Effector CD8-positive, alpha-beta T cell (primary cell): ENCODE measurements at places on chromosomes 4 and X.

DNA sequence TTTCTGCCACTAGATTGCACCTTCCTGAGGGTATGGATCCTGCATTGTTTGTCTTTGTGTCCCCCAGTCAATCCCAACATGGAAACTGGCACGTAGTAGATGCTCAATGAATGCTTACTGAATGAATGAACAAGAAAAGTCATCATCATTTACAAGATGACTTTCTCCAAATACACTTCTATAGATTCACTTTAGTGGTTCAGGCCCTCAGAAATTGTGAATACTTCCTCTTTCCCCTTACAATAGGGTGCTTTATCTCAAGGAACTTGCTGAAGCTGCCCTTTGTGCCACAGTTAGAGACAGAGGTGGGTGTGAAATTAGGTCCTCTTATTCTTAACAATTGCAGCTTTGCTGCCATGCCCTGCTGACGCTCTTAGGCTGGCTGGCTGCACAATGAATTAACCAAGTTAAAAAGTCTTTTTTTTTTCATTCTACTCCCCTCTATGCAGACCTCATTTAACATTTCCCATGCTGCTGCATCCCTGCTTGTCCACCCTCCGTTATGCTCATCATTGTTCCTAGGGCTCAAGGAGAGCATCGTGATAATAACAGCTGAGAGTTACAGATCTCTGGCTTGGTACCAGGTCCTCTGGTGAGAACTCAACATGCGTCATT is 108.0 kb upstream of the ZNF518B start:
- no peak for DNase-seq

DNA sequence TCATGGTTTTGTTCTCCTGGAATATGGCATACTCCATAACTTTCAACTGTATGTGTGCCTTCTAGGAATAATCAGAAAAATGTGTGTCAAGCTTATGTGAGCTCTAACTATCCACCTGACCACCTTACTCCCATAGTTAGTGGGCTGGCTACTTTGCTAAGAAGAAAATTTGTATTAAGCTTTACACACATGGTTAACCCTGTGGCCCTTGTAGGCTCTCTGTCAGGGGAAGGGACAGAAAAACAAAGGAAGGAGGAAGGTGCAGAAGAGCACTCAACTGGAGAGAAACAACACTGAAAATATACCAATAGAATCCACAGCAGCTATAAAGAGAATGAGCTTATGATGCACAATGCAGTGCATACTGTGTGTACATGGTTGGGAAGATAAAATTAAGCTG is 84.6 kb downstream of the PPP3CA start:
- DNase-seq, result no peak

- DNase-seq, result no peak
These were observed 17.7 kb upstream of the P2RY8 start for GRCh38 chrX:1554469-1555210.

- DNase-seq, result no peak
These were observed 8.8 kb downstream of the PLXNA3 start for GRCh38 chrX:154466907-154467306.

GRCh38 chrX:106281383-106281782 is 113.3 kb downstream of the PWWP3B start:
- DNase-seq, result no peak

DNA sequence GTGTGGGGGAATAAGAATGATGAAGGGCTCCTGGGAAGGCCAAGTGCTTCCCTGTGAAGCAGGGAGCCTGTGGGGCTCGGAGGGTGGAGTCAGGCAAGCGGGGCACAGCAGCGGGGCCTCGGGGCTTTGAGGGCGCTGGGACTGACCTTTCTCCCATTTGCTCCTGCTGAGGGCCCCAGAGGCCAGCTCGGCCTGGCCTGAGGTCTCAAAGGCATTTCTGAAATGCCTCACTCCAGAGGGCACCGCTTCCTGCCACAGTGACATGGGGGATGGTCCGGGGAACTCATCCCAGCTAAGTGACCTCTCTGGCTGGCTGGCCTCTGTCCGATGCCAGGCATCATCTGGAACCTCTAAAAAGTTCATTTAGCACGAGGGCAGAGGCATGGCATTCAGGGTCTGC is 98.8 kb upstream of the STX18 start:
- no peak for DNase-seq
